ENCODE measurements at places on chromosomes 1 and 21.
A peak's percentile ranks its signal among the peaks of the same experiment; 100 is the strongest.

- DNase-seq = peak; percentile 66
Observed at GRCh38 chr21:37365517-37366481, 774 bp upstream of the DYRK1A start.

GRCh38 chr1:35120458-35121133 is 41.4 kb downstream of the ZMYM1 start:
- DNase-seq = peak; percentile 33

DNA sequence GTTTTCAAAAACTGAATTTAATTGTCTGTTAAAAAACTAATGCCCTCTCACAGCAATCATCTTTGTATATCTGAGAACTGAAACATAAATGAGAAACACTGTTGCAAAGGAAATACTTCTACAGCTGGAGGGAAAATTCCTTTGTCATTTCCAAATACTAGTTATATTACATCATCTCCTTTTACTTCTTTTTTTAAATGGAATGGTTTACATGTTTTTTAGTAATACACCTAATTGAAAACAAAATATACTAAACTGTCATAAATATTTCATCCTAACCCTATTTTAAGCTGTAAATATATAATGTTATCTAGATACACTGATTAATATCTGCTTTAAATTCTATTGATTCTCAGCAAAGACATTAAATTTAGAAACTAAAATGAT is 19.1 kb downstream of the CDC42BPA start:
- DNase-seq = no peak

DNA sequence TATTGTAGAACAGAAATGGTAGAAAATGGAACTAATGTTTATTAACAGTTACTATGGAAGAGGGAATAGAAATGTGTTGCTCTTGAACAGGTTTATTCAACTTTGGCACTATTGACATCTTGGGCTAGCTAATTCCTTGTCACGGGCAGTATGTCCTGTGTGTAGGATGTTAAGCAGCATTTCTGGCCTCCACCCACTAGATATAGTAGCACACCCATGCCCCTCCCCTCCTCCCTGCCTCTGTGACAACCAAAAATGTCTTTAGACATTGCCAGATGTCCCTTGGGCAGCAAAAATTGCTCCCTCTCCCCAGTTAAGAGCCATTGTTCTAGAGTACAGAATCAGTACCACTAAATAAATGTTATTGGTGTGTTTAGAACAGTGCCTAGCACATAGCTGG is 91.4 kb upstream of the TPTE start:
- DNase-seq = no peak

DNA sequence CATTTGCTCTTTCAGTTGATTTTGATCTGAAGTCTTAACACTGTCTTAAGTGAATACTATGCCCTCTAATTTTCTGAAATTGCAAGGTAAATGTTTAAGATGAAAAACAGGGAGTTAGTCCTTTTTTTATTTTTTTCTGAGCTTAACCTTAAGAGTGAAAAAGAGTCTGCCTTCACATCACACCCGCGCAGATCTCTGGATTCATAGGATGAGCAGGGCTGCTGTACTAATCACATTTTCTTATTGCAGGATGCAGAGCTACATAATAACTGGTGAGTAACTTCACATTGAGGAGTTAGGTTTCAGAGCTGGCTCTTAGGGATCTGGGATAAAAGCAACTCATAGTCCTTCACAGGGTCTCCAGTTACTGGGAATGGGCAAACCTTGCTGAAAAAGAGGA is 188.7 kb upstream of the ATP1B1 start:
- no peak for DNase-seq

- no peak for DNase-seq
Observed at GRCh38 chr1:62271134-62271533, 48.1 kb downstream of the KANK4 start.

Data from stimulated activated CD8-positive, alpha-beta memory T cell treated with anti-CD3 and anti-CD28 coated beads, Interleukin-4, amount 100 ng/mL, for 48 hours (primary cell).